ENCODE measurements at places on chromosomes 2 and 18.
A peak's percentile ranks its signal among the peaks of the same experiment; 100 is the strongest.

GRCh38 chr2:72098935-72099334 lies 48.7 kb downstream of the CYP26B1 start:
- no peak for DNase-seq

DNA sequence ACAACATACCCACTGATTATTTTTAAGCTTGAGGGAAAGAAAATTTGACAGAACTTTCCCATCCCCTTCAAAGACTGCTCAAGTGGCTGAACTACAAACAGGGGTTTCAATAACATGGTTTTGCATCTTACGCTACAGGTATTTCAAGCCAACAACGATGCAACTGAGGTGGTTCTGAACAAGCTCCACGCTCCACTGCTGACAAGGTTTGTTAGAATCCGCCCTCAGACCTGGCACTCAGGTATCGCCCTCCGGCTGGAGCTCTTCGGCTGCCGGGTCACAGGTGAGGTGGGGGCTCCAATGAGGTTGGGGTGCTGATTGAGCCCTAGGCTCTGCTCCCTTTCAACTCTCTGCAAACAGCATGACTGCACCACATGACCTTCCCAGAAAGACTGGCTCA lies 58.1 kb downstream of the NRP2 start:
- DNase-seq: no peak

DNA sequence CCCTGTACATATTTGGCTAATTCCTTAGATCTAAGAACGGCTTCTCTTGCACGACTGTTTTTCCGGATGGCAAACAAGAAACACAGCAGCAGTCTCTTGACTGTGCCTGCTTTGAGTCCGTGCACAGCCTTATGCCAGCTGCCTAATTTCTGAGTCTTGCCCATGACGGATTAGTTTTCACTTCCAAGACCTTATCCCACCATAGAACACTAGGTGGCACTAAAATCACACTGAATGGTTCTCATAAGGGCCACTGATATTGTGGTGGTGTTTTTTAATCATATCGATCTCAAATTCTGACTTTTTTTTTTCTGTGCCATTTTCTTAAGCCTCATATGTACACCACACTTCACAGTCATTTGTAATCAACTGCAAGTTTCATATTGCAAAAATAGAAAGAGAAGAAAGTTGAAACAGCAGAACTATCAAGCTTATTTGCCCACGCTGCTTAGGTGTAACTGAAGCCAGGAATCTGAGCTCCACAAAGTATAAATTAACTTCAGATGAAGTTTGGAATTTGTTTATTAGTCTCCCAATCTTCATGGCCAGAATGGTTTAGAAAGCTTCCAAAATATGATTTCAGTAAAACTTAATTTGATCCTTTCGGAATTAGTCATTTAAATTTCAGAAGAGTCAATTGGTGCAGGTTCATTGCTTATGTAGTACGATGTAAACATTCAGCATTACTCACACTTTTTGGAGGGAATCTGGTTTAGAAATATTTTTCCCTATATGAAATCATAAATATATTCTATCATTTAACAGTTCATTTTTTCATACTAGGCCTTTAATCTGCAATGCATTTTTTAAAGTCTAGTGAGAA lies 45.5 kb upstream of the SCN7A start:
- DNase-seq: peak; percentile 37

DNA sequence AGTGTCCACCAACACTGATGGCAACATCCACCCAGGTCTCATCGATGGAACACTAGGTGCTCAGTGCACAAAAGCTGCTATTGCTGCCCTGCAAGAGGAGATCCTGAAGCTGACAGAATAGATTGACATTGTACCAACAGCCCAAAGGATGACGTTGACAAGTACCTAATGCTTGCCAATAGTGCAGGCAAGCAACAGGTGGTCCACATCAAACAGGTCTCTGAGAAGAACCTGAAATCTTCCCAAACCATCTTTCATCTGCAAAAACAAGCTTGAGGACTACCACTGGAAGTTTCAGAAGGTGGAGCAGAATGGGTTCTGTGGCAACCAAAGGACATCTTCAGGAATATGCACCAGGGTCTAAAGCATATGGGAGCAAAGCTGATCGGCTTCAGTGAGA lies 15.8 kb upstream of the PROKR1 start:
- DNase-seq: no peak

DNA sequence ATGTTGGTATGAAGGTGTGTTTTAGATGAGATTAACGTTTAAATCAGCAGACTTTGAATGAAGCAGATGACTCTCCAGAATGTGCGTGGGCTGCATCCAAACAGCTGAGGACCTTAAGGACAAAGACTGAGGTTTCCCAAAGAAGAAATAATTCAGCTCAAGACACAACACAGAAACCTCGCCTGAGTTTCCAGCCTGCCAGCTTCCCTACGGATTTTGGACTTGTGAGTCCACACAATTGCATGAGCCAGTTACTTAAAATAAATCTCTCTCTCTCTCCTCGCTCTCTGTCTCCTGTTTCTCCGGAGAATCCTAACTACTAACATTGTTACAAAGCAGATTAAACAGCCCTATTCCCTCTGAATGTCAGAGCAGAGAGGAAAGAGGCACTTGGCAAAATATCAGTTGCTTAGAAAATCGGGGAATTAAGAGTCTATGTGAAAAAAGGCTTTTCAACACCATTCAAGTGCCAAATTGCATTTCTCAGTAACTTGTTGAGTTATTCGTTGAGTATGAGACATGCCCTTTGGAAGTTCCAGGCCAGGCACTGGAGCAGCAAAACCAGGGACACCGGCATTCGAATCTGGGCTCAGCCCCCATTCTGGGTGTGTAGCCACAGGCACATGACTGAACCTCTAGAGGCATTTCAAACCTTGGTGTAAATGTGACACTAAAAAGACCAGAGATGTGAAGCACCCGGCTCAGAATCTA lies 174.6 kb upstream of the PID1 start:
- no peak for DNase-seq

DNA sequence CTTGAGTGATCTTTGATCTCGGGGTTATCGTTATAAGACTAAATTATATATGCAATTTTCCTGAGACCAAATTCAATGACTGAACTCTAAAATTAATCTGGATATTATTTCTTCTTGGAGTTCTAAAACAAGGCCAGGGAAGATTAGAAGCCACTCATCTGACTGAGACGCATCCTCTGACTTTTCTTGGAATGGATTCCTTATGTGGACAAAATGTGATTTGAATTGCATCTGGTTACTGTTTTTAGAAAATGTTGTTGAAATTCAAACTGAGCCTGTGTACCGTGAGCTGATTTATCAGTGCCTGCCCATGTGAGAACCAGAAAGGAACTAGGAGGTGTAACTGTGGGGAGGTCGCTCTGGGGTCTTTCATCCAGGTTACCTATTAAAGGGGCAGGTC lies 330.8 kb downstream of the OSR1 start:
- DNase-seq: no peak

GRCh38 chr2:41934329-41934958 lies 113.4 kb upstream of the PKDCC start:
- no peak for DNase-seq

GRCh38 chr2:111032721-111033429 lies 87.8 kb upstream of the BCL2L11 start:
- DNase-seq: no peak

DNA sequence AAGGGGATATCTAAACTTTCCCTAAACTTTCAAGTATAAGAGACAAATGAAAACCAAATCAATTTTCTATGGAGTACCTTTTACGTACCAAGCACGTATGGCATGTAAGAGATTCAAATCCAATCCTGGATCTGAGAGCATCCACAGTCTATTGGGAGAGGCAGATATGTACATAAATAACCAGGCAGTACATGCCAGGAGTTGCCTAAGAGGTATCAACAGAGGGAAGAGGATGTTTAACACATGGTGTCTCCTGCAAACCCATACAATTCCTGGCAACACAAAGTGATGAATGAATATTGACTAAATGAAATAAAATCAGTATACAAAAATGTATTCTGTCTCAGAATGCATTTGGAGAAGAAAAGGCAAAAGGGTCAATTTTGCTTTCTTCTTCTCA lies 116.6 kb downstream of the PIGN start:
- no peak for DNase-seq

DNA sequence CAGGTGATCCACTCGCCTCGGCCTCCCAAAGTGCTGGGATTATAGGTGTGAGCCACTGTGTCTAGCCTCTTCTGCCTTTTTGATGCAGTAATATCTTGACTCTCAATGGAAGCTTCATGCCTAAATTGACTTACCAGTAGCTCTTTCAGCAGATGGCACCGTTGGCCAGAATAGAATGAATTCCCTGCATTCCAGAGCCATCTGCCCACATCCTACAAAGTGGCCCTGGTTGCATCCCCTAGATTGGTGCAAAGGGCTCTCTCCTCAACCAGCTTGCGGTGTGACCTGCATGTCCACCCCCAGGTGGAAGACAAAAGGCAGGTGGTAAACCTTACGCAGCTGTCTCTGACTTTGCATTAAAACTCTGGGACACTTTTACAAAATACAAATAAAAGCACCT lies 4.4 kb upstream of the PARD6G start:
- no peak for DNase-seq

GRCh38 chr2:71327916-71328315 lies 3.7 kb upstream of the ZNF638 start:
- DNase-seq: no peak

DNA sequence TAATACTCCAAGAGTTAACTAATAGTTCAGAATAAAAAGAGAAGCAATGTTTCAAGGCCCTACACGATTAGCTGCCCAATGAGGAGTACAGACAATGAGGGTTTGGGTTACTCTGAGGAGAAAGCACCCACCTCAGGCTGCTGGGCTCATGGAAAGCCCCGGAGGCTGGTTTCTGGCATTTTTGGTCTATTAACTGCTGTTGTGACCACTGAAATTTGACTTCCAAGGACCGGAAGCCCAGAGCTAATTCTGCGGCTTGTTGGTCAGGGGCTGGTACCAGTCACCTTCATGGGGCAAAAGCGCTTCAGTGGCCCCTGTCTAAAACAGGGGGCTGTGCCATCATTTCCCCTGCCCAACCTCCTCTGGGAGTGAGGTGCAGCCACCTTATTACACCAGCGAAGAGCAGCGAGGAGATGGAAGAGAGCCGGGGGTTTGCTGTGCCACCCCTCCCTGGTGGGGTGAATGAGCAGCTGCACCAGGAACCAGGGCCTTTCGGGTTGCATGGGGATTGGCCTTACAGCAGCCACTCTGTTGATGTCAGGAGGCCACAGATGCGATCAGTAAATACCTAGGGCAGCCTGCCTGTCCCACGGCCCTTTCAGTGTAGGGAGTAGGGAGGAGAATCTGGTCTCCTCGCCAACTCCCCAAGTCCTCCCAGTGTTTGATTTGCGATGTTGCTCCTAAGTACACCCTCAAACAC lies 131.3 kb downstream of the CELF4 start:
- no peak for DNase-seq

- DNase-seq: no peak
These were observed 94.6 kb downstream of the NYAP2 start for GRCh38 chr2:225494100-225494459.

DNA sequence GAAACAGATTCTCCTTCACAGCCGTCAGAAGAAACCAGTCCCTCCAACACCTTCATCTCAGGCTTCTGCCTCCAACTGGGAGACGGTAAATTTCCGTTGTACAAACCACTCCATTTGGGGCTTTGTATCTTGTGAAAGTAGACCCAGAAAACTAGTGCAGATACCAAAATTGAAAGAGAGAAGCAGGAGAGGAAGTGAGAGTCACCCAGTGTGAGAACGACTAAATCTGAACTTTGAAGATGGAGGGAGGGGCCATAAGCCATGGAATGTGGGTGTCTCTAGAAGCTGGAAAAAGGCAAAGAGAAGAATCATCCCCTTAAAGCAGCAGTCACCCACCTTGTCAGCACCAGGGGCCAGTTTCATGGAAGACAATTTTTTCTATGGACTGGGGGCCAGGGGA lies 88.3 kb upstream of the LRATD1 start:
- no peak for DNase-seq

DNA sequence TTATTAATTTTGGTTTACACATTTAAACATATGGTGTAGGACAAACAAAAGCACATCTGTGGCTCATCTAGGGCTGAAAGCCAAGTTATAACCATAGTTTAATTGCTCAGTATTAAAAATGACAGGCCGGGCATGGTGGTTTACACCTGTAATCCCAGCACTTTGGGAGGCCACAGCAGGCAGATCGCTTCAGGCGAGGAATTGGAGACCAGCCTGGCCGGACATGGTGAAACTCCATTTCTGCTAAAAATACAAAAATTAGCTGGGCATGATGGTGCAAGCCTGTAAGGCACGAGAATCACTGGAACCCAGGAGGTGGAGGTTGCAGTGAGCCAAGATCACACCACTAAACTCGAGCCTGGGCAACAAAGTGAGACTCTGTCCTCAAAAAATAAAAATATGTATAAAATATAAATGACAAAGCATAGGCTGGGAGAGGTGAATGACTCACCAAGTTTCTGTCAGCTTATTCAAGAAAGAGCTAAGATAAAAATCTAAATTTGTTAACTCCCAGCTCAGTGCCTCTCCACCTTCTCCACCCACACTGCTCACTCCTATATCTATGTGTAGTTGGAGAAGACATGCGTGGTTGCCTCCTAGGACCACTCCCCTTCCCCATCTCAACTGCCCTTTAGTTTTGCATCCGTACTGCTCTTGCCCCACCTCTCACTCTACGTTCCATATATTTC lies 79.2 kb upstream of the PID1 start:
- DNase-seq: no peak

DNA sequence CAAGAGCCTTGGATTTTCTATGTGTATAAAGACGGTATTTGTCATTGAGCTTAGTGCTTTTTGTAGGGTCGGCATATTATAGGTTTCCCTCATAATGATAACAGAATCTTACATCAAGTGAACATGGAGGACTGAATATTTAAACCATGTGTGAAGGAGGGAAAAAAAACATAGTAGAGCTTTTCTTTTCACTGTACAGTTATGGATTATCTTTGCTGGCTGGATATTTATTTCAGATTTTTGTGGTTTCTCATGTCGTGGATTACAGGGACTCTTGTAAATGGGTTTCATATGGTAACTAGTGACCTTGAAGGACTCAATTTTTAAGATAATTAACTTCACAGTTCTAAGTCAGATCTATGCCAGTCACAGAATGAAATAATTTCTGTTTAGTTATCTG lies 330.2 kb upstream of the NRP2 start:
- DNase-seq: no peak

- DNase-seq: no peak
These were observed 32.0 kb upstream of the GPR39 start for GRCh38 chr2:132384491-132385151.

DNA sequence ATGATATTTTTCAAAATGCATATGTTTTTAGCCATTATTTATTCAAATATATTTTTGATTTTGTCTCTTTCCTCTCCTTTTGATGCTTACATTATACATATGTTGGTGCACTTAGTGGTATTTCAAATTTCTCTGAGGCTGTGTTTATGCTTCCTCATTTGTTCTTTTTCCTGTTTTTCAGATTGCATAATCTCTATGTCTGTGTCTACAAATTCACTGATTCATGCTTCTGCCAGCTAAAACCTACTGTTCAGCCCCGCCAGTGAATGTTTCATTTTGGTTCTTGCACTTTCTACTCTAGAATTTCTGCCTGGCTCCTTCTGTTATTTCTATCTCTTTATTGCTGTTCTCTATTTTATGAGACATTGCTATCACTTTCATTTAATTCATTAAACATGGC lies 951.7 kb upstream of the CNTNAP5 start:
- no peak for DNase-seq

GRCh38 chr18:27749194-27749593 lies 427.7 kb downstream of the CDH2 start:
- peak; percentile 5 for DNase-seq

- DNase-seq: no peak
These were observed 65.6 kb upstream of the RFX8 start for GRCh38 chr2:101540518-101540917.

- no peak for DNase-seq
These were observed 4.8 kb downstream of the VRK2 start for GRCh38 chr2:58051445-58051844.

- DNase-seq: no peak
These were observed 56.2 kb downstream of the ARHGEF33 start for GRCh38 chr2:38945911-38946310.

- no peak for DNase-seq
These were observed 204.6 kb upstream of the TNP1 start for GRCh38 chr2:217064234-217065011.

Data from nephron progenitor cell (in vitro differentiated cells).